Bronchial epithelial cell (primary cell): ENCODE measurements at places on chromosomes 2 and 18. TPM values are rescaled to one million over a fixed set of nuclear protein-coding genes. Genes with fewer than 3 reads are reported as not detected.
A peak's percentile ranks its signal among the peaks of the same experiment; 100 is the strongest.

- no peak for DNase-seq
Observed at GRCh38 chr2:174446531-174446930, 40.3 kb downstream of the GPR155 start.

GRCh38 chr2:125456693-125457363, 1199.1 kb upstream of the GYPC start:
- no peak for DNase-seq

GRCh38 chr2:233807215-233807865, 29.2 kb downstream of the MROH2A start:
- DNase-seq: no peak

GRCh38 chr18:59861963-59862819, 37.6 kb upstream of the PMAIP1 start:
- DNase-seq: peak; percentile 83

DNA sequence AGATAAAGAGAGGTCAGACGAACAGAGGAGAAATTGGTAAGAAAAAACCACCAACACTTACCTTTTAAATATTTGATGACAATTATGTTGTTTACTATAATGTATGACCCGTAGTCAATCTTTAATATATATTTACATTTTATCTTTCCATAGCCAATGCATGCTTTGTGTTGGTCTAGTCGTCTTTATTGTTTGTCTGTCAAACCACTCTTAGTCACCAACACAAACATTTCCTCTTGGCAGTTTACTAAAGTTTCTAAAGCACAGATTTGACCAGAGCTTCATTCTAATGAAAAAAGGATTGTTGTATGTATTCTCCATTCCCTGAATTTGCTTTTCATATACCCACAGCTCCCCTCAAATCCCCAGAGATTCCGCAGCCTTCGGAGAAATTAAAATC, 784.7 kb upstream of the PIK3C3 start:
- peak; percentile 59 for DNase-seq

GRCh38 chr2:18991177-18992168, 366.9 kb downstream of the OSR1 start:
- peak; percentile 79 for DNase-seq

DNA sequence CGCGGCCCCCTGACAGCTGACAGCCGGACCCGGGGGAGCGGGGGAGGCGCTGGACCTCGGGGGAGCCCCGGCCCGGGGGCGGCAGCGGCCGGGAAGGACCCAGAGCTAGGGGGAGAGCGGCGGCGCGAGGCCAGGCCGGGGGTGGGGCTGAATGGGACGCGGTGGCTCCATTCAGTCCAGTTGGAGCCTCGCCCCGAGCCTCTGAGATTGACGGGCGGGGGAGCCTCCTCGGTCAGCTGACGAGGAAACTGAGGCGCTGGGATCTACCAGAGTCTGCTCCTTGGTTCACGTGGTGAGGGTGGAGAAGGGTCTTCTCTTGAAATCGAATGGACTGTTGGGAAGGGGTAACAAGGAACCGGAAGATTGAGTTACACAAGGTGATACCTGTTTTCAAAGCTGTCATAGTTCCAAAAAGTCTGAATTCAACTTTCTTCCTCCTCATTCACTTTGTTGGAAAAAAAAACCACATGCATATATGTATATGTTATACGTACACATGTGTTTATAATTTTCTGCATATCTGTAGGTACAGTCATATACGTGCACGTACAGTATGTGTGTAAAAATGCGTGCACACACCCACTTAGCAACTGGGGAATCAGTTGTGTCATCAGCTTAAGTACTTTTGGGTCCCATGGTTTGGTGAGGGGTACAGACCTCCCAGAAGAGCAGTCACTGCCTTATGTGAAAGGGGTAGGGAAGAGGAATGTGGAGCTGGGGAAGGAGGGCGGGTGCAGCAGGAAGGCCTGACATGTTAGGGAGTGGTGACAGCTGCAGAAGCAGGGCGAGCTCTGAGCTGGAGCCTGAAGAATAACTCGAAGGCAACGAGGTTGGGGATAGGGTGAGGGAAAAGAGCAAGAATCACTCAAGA, 628 bp downstream of the PPP1R7 start:
- DNase-seq: peak; percentile 35

GRCh38 chr2:173568054-173568453, 213.4 kb downstream of the CDCA7 start:
- peak; percentile 4 for DNase-seq

DNA sequence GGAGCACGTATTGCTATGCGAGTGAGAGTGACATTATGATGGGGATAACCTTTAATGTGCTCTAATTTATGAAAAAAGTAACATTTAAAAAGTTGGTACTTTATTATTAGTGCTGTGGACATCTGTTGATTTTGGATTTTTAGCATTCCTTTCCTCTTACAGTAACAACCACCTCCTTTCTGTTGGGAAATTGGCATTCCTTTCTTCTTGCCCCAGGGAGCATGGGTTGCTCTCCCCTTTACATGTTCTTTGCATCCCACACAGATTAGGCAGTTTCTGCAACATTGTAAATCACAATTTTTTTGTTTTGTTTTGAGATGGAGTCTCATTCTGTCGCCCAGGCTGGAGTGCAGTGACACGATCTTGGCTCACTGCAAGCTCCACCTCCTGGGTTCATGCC, 300.2 kb downstream of the LPIN1 start:
- DNase-seq: peak; percentile 52

GRCh38 chr2:28547223-28547860, 51.5 kb downstream of the PLB1 start:
- no peak for DNase-seq

DNA sequence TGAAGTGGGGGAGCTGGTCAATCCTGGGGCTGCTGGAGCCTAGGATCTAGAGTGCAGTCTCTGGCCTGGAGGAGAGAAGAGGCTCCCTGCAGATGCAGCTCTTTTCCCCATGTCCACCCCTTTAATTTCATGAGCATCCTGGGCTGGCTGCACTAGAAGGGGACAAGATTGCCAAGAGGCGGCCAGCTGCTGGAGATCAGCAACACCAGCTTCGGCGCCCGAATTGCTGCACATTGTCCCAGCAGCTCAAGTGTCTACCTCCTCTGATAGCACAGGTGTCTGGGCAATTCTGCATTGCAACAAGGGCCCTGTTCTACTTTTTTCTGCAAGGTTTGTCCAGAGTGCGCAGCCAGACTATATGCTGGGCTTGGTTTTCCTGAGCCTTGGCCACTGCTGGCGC, 125.7 kb downstream of the AGAP1 start:
- DNase-seq: no peak

DNA sequence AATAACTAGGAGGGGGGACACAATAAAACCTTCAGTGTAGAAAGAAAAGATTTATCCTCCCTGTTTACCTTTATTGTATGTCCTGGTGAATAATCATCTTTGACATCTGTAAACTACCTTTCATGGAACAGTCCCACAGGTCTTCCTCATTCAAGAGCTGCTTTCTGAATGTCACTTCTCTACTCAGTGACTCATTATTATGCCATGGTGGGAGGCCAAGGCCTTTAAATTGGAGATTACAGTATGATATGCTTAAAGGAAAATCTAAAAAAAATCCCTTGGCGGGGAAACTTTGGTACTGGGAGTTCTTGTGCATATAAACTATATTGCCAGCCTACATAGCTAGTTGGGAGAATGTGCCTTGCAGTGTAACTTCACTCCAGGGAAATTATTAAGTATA, 713.0 kb downstream of the TDRD15 start:
- no peak for DNase-seq

DNA sequence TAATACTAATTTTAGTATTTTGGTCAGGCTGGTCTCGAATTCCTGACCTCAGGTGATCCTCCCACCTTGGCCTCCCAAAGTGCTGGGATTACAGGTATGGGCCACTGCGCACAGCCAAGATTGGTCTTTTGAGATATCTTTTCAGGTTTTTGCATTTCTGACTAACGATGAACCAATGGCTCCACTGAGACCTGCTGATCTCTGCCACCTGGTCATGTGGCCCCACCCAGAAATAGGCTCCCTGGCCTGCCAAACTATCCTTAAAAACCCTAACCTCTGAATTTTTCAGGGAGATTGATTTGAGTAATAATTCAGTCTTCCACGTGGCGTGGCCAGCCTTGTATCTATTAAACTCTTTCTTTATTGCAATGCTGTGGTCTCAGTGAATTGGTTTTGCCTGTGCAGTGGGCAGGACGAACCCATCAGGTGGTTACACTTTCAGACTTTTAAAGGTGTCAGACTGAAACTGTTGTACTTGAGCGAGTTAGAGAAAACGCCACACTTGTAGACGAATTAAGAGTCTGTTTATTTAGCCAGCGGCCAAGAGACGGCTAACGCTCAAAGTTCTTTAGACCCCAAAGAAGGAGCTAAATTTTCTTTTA, 85.8 kb upstream of the MSH6 start:
- DNase-seq: no peak

DNA sequence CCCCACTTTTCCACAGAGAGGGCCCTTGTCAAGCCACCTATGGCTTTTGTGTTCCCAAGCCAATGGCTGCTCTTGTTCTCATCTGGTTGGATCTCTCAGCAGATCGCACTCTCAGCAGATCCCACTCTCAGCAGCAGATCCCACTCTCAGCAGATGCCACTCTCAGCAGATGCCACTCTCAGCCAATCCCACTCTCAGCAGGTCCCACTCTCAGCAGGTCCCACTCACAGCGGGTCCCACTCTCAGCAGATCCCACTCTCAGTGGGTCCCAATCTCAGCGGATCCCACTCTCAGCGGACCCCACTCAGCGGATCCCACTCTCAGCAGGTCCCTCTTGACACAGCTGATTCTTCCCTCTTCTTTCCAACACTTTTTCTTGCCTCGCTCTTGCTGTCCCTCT, 59.3 kb upstream of the MGAT4A start:
- DNase-seq: no peak

DNA sequence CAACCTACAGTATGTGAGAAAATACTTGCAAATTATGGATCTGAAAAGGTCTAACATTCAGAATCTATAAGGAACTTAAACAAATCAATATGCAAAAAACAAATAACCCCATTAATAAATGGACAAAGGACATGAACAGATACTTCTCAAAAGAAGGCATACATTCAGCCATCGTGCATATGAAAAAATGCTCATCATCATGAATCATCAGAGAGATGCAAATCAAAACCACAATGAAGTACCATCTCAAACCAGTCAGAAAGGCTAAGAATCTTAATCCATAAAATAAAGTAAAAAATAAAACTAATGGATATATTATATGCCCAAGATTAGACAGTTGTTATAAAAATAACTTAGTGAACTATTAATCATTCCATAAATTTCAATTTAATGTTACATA, 154.0 kb downstream of the CALCRL start:
- DNase-seq: peak; percentile 17

DNA sequence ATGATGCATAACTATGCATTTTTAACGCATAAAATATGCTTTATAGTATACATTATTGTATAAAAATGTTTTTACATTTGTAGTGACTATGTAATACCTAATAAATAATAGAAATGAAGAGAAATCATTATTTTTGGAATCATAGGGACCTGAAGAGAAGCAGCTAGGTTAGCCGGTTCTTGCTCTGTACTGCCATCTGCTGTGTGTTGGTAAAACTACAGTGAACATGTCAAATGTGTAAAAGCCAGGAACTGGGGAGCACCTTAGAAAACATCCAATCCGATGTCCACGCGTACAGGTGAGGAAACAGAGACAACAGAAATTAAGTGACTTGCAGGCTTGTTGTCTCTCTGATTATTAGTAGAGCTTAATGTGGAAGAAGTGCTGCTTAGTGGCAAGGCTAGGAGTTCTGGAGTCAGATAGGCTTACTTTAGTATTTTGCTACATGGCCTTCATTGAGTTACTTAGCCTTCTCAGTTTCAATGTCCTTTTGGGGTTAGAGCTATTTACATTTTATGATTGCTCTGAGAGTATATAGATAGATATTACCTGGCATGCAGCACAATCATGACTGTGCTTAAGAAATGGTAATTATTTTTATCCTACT, 386.5 kb downstream of the DLGAP1 start:
- peak; percentile 64 for DNase-seq

DNA sequence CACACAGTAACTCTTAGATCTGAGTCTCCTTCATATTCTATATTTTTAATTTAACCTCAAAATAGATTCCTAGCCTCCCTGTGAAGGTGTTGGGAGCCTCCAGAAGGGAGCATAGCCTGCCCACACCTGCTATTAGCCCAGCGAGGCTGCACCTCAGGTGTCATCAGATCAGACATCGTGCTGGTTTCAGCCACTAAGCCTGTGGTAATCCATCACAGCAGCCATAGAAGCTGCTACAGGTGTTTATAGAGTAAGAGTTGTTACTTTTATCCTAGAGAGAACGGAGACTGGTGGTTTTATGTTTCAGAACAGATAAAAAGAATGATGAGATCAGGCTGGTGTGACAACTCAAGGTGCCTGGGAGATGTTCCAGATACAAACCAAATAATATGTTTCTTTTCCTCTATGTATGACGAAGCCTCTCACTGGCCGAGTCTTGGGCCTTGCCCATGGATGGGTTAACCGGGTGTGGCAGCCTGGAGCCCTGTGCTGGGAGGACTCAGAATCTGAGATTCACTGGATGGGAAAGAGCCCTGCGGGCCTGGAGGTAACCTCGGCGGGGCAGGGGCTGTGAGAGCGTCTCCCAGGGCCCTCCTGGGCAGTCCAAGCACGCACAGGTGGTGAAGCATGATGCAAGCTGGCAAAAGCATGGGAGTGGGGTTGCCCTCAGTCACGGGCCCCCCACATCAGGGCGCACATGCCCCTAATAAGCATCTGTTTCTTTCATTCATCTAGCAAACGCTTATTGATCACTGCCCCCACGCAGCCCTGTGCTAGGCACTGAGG, 73.7 kb downstream of the MRPS9 start:
- DNase-seq: no peak

- no peak for DNase-seq
Observed at GRCh38 chr2:147515213-147515612, 329.6 kb upstream of the ACVR2A start.

- no peak for DNase-seq
Observed at GRCh38 chr18:74488864-74489263, 7.3 kb upstream of the CNDP2 start.

DNA sequence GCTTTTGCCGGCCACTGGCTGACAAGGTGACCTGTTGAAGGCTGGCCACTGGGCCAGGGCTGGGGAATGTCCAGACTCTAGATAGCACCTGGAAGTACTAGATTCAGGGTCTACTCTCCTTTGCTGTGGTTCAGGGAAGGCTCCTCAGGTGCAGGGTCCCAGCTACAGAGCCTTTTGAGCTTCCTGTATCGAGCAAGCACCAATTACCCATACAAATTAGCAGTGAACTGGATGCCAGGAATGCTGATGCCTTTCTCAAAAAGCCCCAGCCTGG, 213.4 kb downstream of the CYP26B1 start:
- DNase-seq: no peak

GRCh38 chr2:113407446-113408099, 29.9 kb upstream of the ZNG1B start:
- DNase-seq: peak; percentile 73

The ARHGAP15 gene
- total RNA-seq: 0.13 TPM in 1 of 2 replicates, not detected in the other

The GALM gene
- total RNA-seq: 1.6 and 2.0 TPM in 2 replicates

The MYO3B gene
- under 0.01 and 0.77 TPM in 2 replicates for total RNA-seq

The GPBAR1 gene
- total RNA-seq: under 0.01 TPM in 1 of 2 replicates, not detected in the other

The OR6B2 gene
- not detected in 2 replicates for total RNA-seq

The DHRS9 gene
- total RNA-seq: 5.8 and 19.1 TPM in 2 replicates

The ALKAL2 gene
- total RNA-seq: not detected in 2 replicates

The CCDC74A gene
- 2.9 and 3.2 TPM in 2 replicates for total RNA-seq

The WDR75 gene
- total RNA-seq: 41.1 and 42.5 TPM in 2 replicates

The RAD51AP2 gene
- total RNA-seq: 0.13 TPM in 1 of 2 replicates, not detected in the other

The REG3G gene
- not detected in 2 replicates for total RNA-seq

The GCG gene
- not detected in 2 replicates for total RNA-seq
